ENCODE measurements at places on chromosomes 7 and 10. TPM values are rescaled to one million over a fixed set of nuclear protein-coding genes. Genes with fewer than 3 reads are reported as not detected.
A peak's percentile ranks its signal among the peaks of the same experiment; 100 is the strongest.

GRCh38 chr7:100003711-100004661 lies 11.4 kb upstream of the ZKSCAN1 start:
- peaks cover 8% of the 10 kb centered on the region for H3K4me1 ChIP-seq
- H3K27me3 ChIP-seq: peaks cover 15% of the 10 kb centered on the region
- DNase-seq: no peak
- H3K4me3 ChIP-seq: no peak overlapping the region

DNA sequence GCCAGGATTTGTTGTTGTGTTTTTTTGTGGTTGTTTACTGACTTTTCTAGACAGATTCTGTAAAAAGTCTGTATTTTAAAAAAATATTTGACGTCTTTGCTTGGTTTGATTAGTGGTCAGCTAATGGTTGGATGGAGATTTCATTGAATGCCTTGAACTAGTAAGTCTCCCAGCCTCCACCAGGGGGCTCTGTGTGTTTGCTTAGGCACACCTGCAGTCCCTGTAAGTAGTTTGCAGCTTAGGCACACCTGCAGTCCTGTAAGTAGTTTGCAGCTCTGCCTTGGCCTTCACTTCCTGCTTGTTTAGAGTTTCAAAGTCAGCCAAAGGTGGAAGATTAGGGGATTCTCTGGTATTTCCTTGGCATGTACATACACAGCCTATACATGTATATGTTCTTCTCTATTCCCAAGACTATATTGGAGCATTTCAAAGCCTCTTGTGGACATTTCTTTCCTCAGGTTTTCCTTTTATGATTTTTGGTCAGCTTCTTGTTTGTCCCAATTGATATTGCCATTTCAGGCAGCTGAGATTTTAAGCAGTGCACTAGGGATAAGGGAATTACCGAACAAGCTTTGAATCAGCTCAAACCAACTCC lies 101.6 kb downstream of the CCSER2 start:
- no peak for DNase-seq
- peaks cover 13% of the 10 kb centered on the region for H3K36me3 ChIP-seq
- H3K27ac ChIP-seq: no peak overlapping the region
- no peak overlapping the region for H3K4me3 ChIP-seq
- no peaks in the 10 kb centered on the region for H3K27me3 ChIP-seq
- H3K4me1 ChIP-seq: peaks cover 40% of the 10 kb centered on the region

Gene GPR141
- not detected for total RNA-seq

- H3K27ac ChIP-seq: no peak overlapping the region
- H3K4me1 ChIP-seq: peaks cover 7% of the 10 kb centered on the region
- peaks cover 2% of the 10 kb centered on the region for H3K36me3 ChIP-seq
- no peak for DNase-seq
- H3K27me3 ChIP-seq: peaks cover 5% of the 10 kb centered on the region
Measured at GRCh38 chr10:19728376-19728775, 87.9 kb upstream of the PLXDC2 start.

GRCh38 chr10:17162828-17163227 lies 33.2 kb upstream of the CUBN start:
- no peak overlapping the region for H3K4me3 ChIP-seq
- no peak overlapping the region for H3K27ac ChIP-seq
- H3K36me3 ChIP-seq: peaks cover 5% of the 10 kb centered on the region
- no peak for DNase-seq
- no peaks in the 10 kb centered on the region for H3K27me3 ChIP-seq
- no peaks in the 10 kb centered on the region for H3K4me1 ChIP-seq

Gene TRIM74
- 1.5 TPM for total RNA-seq

Gene MYL10
- total RNA-seq: 0.52 TPM

DNA sequence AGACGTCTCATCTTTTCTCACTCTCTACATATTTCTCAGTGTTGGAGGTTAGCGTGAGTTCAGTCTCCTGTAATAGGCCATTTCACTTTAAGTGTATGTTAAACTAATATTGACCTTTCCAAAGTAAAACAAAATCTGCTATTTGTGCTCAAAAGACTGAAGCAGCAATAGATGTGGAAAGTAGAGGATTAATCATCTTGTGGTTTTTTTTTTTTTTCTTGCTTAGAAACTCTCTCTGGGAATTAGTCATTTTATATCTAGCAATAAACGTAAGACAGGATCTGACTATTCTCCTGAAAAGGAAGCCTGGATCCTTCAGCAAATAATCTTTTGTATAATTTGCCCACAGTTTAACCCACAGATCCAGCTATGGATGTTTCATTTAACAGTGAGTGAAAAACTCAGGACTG lies 81.7 kb downstream of the NRP1 start:
- peak overlapping the region; percentile 96 for H3K27ac ChIP-seq
- H3K27me3 ChIP-seq: no peaks in the 10 kb centered on the region
- H3K36me3 ChIP-seq: peaks cover 80% of the 10 kb centered on the region
- DNase-seq: no peak

GRCh38 chr10:32205670-32206069 lies 141.3 kb downstream of the EPC1 start:
- H3K36me3 ChIP-seq: peaks cover 2% of the 10 kb centered on the region
- peaks cover 2% of the 10 kb centered on the region for H3K4me1 ChIP-seq
- no peak overlapping the region for H3K4me3 ChIP-seq

Gene SLC18A3
- 0.34 TPM for total RNA-seq

GRCh38 chr7:135161669-135162068 lies 8.8 kb downstream of the CYREN start:
- peaks cover 27% of the 10 kb centered on the region for H3K4me1 ChIP-seq
- no peak overlapping the region for H3K27ac ChIP-seq
- DNase-seq: no peak
- peaks cover 25% of the 10 kb centered on the region for H3K36me3 ChIP-seq
- H3K4me3 ChIP-seq: no peak overlapping the region

Gene TMEM196
- total RNA-seq: not detected

DNA sequence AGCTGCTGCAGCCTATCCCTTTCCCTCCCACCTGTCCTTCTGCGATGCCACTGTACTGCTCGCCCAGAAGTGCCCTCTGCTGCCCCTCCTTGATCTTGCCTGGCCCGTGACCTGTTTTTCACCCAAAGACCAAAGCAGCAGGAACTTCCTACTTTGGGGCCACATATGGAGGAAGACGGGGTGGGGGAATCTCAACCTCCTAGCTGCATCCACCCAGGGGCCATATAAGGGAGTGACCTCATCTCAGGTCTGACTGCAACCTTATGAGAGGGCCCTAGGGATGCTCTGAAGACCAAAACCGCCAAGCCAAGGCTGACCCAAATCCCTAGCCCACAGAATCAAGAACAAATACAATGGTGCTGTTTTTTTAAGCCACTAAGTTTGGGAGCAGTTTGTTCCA lies 15.7 kb downstream of the PRKCQ start:
- peaks cover 9% of the 10 kb centered on the region for H3K27me3 ChIP-seq
- no peak overlapping the region for H3K4me3 ChIP-seq
- H3K36me3 ChIP-seq: no peaks in the 10 kb centered on the region
- H3K4me1 ChIP-seq: no peaks in the 10 kb centered on the region

Gene CDC14C
- total RNA-seq: not detected

GRCh38 chr10:34658934-34659333 lies 156.2 kb downstream of the PARD3 start:
- peaks cover 14% of the 10 kb centered on the region for H3K4me1 ChIP-seq
- no peaks in the 10 kb centered on the region for H3K27me3 ChIP-seq
- no peak for DNase-seq
- H3K36me3 ChIP-seq: no peaks in the 10 kb centered on the region
- H3K4me3 ChIP-seq: no peak overlapping the region

- H3K27ac ChIP-seq: no peak overlapping the region
- peaks cover 3% of the 10 kb centered on the region for H3K4me1 ChIP-seq
Measured at GRCh38 chr10:30027057-30028005, 32.1 kb downstream of the JCAD start.

GRCh38 chr10:132306343-132306685 lies 1.4 kb downstream of the STK32C start:
- no peak for DNase-seq
- H3K27me3 ChIP-seq: no peaks in the 10 kb centered on the region
- peaks cover 5% of the 10 kb centered on the region for H3K36me3 ChIP-seq
- H3K4me1 ChIP-seq: peaks cover 7% of the 10 kb centered on the region

Gene ACBD7
- total RNA-seq: 0.86 TPM

Measured in osteocyte (in vitro differentiated cells).